ENCODE measurements at places on chromosomes 12 and 14.

DNA sequence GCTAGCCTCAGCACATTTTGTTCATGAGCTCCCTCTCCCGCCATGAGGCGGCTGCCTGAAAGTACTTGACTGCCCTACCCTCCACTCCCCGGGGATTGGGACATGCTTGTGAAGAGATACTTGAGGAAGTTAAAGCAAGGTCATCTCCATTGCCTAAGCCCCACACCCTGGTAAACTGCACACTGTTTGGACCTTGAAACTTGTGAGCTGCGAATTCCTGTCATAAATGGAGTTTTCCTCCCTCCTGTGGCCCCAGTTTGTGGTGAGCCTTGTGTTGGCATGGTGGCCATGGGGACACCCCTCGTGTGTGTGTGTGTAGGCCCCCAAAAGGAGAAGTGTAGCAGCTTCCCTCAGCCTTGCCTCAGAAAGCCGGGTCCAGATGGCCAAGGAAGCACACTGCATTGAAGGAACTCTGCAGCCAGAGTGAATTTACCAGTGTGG, 395.5 kb downstream of the ZFP36L1 start:
- no peak for DNase-seq

GRCh38 chr12:60920841-60921495, 1325.1 kb downstream of the SLC16A7 start:
- no peak for DNase-seq

- no peak for DNase-seq
Observed at GRCh38 chr12:108560321-108560721, 652 bp downstream of the SART3 start.

DNA sequence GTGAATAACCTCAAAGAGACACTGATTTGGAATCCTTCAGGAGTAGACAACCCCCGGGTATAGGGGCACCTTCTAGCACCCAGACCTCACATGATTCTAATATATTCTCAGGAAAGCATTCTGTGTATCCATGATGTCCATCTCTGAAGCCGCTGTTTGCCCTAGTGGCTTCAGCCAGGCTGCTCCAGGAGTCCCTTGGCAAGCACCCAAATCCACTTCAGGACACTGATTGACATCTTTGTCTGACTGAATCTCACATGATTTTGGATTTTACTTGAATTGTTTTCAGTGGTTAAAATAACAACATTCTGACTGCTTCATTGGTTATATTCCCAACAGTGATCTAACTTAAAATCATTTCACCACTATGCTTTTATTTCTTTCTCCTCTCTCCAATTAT, 390.5 kb upstream of the CLEC14A start:
- DNase-seq: no peak

GRCh38 chr14:83816761-83817160, 1713.2 kb upstream of the FLRT2 start:
- no peak for DNase-seq

DNA sequence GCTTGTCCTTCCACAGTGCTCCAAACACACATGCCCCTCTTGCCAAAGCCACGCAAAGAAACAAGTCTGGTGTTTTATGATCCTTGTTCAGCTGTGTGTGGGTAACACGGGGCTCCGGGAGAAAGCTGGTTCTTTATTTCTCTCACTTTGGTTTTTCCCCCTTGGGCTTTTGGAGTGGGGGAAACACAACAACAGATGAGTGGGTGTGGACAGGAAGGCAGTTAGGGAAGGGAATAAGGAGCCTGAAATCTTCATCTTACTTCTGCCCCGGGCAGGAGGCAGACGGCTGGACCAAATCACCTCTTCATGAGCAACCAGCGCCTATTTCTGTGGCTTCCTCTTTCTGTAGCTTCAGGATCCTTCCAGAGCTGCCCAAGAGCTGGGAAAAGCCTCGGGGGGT, 218.5 kb downstream of the PHETA1 start:
- DNase-seq: no peak

- DNase-seq: no peak
Observed at GRCh38 chr12:51534216-51535074, 56.6 kb upstream of the SCN8A start.

DNA sequence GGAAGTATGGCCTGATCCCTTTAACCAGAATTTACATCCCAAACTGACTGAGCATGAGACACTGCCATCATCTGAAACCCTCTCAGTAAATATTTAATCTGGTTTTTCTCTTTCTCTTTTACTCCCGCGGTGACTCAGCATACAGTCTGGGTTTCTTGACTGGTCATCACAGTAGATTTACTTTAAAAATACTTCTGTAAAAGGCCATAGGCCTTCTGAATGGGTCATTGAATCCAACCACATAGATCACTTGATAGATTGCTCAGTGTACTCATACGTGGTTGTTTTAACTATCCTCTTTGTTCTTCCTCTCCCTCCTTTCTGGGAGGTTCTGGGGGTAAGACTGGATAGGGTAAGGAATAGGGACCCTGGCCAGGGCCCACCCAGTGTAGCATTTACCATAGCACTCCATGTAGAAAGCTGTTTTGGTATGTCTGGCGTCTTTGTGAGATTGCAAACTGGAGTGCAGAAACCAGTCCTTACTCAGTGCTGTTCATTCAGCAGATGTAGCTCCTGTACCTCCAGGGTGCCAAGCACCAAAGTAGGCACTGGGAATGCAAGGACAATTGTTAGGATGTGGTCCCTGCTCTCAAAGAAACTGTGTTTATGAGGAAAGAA, 165.7 kb downstream of the SRGAP1 start:
- DNase-seq: no peak

DNA sequence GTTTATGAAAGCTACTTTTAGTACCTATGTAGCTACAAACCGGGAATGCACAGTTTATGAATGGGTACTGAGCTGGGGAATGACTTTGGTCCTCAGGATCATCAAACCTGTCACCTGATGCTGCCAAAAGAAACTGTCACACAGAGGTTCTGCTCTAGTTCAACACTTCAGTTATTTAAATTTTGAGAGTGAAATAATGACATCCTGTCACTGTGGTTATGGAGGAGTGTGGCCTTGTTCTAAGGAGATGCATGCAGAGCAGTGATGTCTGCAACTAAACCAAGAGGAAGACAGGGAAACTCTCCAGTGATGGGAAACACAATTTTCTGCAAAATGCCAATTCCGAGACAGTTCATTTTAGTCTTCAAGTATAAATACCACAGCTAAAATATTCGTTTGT, 4.8 kb upstream of the AEBP2 start:
- DNase-seq: no peak
